Chondrocyte (in vitro differentiated cells): ENCODE measurements at places on chromosomes 1 and 21. TPM values are rescaled to one million over a fixed set of nuclear protein-coding genes. Genes with fewer than 3 reads are reported as not detected.

NFASC gene
- 0.20 to 0.28 TPM in 2 of 3 replicates, not detected in the other for total RNA-seq

SPRR2F gene
- not detected in 3 replicates for total RNA-seq

ARHGEF10L gene
- 27.3 to 40.6 TPM (median 40.0 TPM) in 3 replicates for total RNA-seq

AMY2B gene
- total RNA-seq = 2.4 to 8.8 TPM (median 2.6 TPM) in 3 replicates

CATSPERE gene
- 1.5 to 2.3 TPM (median 2.3 TPM) in 3 replicates for total RNA-seq

LRP8 gene
- total RNA-seq = 7.1 to 14.5 TPM (median 8.3 TPM) in 3 replicates

UBL4B gene
- not detected in 3 replicates for total RNA-seq

NPR1 gene
- total RNA-seq = 0.21 to 0.27 TPM in 2 of 3 replicates, not detected in the other

OR2G6 gene
- total RNA-seq = not detected in 3 replicates

PAFAH2 gene
- 10.0 to 12.5 TPM (median 10.7 TPM) in 3 replicates for total RNA-seq

TTC39A gene
- total RNA-seq = 1.4 to 4.0 TPM (median 2.3 TPM) in 3 replicates

A3GALT2 gene
- 0.27 TPM in 1 of 3 replicates, not detected in the others for total RNA-seq

DNA sequence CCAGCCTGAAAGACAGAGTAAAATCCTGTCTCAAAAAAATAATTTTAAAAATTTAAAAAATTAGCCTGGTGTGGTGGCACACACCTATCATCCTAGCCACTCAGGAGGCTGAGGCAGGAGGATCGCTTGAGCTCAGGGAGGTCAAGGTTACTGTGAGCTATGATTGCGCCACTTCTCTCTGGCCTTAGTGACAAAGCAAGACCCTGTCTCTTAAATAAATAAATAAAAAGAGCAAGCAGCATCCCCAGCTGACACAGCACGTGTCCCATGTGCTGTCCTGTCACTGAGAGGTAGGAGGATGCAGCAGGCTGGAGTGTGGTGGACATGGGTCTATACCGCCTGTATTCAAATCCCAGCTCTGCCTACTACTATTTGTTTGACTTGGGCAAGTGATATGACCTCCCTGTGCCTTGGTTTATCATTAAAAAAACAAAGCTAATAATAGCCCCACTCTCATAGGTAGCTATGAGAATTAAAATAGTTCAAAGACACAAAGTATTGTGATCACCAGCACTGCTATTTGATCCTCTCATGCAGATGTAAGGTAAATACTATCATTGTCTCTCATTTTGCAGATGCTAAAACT lies 22.2 kb upstream of the ECE1 start:
- DNase-seq = no peak

GRCh38 chr21:31370893-31371544 lies 27.0 kb upstream of the TIAM1 start:
- DNase-seq = no peak

- DNase-seq = no peak
These were observed 139.4 kb downstream of the MRPL39 start for GRCh38 chr21:25467896-25468295.

DNA sequence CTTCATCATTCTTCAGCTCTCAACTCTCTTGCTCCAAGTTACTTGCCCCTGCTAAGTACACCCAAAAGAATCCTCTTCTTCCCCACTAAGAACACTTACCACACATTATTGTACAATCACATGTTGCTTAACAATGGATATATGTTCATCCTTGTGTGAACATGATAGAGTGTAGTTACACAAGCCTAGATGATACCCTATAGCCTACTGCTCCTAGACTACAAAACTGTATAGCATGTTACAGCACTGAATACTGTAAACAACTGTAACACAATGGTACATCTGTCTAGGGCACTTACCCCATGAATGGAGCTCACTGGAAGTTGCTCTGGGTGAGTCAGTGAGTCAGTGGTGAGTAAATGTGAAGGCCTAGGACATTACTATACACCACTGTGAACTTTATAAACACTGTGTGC lies 77.4 kb downstream of the RERE start:
- DNase-seq = no peak

DNA sequence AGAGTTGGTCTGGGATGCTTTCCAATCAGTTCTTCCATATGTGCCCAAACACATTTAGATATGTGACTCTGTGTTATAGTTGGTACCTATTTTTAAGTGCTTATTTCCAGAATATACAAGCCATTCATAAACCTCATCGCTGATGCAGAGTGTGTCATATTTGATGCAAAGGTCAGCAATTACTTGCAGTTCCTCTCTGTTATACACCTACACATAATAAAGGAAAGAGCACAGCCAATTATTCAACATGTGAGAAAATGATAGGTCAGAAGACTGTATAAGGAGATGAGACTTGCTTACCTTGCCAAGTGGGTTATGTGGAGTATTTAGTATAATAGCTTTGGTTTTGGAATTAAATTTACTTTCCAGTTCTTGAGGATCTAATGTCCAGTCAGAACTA lies 31.3 kb downstream of the KYAT3 start:
- no peak for DNase-seq

DNA sequence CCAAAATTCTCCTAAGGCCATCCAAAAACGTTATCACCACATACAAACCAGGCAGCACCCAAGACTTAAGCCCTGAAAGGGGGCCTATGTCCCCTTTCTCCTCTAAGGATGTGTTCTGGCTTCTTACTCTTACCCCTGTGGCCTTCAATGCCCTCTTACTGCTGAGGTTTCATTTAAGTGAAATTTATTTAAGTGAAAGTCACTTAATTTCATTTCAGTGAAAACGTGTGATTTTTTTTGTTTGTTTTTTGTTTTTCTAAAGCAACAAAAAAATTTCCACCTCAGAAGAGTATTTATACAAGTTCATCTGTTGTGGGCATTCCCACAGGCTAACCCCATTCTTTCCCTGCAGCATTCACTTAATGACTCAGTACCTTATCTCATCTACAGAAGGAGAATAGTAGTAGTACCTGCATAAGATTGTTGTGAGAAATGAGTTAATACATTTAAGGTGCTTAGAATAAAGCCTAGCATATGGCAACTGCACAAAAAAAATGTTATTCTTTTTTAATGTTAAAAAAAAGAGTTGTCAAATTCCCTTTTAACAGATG lies 220.6 kb downstream of the CHRM3 start:
- no peak for DNase-seq

DNA sequence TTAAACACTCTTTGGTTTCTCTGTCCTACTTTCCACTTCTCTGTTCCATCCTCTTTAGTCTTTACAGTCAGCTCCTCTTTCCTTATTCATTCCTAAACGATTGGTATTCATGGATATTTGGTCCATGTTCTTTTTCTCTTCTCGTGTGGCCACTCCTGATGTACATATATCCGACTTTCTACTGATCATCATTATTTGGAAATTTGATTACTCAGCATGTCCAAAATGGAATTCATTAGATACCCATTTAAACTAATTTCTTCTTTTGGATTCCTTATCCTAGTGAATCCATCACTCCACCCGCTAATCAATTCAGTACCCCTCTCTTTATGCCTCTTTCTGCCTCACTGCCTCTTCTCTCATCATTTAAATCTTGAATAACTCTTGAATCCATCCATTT lies 43.8 kb upstream of the TNFSF18 start:
- DNase-seq = no peak

GRCh38 chr1:12415038-12415466 lies 185.2 kb downstream of the VPS13D start:
- DNase-seq = no peak

DNA sequence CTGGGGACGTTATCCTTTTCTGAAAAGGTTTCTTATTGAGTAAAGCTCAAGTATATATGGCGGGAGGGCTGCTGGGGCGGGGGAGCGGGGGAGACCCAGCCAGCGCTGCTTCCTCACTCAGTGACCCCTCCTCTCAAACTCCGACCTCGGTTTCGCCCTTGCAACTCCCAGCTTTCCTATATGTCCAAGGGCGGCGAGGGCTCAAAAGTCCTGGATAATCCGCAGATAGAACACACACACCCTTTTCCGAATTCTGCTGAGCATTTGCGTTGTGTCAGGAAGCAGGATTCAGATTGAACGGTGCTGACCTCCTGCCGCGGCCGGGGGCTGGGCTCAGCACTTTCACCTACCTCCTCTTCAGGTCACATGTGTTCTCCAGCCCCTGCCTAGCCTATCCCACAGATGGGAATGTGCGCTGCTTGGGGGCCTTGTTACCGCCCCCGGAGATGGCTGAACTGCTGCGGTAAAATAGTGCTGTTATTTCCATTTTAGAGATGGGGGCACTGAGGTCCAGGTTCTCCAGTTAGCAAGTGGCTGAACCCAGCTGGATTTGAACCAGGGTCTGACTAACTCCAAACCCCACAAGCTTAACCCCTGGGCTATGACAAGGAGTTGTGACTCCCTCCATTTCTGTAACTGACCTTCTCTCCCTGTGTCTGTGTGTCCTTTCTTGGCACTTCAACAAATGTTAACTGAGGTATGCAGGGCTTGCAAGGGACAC lies 795 bp upstream of the AHDC1 start:
- no peak for DNase-seq

DNA sequence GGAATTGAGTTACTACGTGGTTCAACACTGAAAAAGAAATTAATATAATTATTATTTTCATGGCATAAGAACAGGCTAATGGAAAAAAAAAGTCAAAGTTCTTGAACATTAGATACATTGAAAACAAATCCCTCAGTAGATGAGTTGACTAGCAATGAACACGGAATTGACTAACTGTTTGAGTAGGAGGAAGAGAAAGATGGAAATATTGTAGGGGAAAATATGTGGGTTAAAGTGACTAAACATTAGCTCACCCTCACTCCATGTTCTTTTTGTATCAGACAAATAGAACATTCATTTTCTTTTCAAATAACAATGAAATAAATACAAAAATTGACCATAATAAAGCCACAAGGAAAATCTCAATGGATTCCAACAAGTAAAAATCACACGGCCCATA lies 84.3 kb downstream of the KCNK2 start:
- DNase-seq = no peak

- DNase-seq = no peak
These were observed 3.9 kb upstream of the TUT4 start for GRCh38 chr1:52556641-52557360.

DNA sequence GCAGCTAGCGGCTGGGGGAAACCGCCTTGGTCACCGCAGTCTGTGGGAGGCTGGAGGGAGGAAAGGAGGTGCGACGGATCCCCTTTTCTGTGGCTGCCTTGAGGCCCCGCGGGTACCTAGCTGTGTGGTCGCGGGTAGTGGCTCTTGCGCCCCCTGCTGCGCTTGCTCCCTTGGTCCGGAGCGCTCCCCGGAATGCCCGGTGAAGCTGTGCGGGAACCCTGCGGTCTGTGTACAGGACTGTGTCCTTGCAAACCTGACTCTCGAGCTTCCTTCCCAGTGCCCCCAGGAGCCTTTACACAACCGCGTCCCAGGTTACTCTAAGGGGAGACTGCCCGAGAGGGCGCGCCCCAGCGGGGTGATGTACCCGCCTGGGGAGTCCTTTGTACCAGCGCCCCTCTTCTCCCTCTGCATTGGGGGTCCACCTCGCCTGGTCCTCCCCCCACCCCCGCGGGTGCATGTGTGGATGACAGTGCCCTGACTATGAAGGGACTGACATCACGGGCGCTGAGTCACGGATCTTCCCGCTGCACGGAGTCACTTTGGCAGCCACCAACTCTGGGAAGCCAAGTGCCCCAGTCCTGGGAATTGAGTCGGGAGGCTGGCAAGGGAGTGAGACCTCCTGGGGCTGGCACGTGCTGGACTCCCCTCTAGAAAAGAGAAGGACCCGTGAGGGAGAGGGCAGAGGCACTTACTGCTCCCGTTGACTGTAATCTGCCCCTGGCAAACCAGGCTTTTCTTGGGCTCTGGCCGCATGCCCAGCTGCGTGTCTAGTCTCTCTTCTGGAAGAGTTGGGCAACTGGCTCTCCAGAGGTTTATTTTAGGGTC lies 816 bp downstream of the IL6R start:
- peak; percentile 92 for DNase-seq

DNA sequence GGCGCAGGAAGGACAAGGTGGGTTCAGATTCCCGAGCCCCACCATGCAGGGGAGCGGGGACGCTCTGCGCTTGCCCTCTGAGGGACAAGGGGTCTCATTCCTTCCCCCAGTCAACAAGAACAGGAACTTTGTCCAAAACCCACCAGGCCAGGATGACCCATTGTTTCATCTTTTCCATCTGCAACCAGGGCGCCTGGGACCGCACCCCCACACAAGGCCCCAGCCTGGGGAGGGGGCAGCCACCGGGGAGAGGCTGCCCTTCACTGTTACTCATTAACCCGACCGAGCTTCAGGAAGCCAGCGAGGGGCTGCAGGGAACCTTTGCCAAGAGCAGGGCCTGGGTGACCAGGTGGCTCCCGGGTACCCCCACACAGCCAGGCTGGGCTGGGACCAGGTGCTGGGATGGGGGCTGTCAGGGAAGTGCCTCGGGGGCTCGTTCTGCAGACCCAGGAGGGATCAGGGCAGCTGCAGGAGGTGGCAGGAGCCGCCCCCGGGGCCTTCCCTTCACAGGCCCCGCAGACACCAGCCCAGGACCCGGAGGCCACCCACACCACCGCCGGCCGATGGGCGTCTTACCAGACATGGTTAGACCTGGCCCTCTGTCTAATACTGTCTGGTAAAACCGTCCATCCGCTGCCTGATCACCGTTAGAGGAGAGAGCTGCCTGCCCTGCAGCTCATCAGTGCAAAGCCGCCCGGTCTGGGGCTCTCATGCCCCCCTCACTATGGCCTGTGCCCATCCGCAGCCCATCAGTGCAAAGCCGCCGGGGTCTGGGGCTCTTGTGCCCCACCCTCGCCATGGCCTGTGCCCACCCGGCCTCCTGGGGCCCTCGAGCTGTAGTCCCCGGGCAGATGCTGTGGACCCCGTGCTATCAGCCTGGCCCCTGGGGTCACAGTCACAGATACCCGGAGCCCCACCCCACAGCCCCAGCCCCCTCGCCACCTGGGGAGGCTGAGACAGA lies 4.9 kb upstream of the TTLL10 start:
- peak; percentile 93 for DNase-seq

DNA sequence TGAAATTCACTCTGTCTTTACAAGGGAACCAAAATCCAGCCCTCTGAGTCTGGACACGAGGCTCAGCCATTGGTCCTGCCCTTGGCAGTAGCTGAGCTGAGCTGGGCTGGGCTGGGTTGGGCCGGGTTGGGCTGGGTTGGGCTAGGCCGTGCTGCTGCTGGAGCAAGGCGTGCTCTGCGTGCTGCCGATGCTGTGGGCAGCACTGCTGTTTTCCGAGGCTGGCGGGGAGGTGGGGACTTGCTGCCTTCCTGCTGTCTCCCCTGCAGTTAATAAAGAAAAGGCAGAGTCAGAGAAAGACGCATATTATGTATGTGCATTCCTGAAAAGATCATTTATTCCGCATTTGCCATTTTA lies 182.9 kb downstream of the CDC7 start:
- no peak for DNase-seq
